ENCODE measurements at places on chromosomes 13 and 19.

- no peak for DNase-seq
Measured at GRCh38 chr19:17266589-17266974, 661 bp upstream of the BABAM1 start.

- no peak for DNase-seq
Measured at GRCh38 chr13:114151565-114152284, 19.3 kb upstream of the RASA3 start.

DNA sequence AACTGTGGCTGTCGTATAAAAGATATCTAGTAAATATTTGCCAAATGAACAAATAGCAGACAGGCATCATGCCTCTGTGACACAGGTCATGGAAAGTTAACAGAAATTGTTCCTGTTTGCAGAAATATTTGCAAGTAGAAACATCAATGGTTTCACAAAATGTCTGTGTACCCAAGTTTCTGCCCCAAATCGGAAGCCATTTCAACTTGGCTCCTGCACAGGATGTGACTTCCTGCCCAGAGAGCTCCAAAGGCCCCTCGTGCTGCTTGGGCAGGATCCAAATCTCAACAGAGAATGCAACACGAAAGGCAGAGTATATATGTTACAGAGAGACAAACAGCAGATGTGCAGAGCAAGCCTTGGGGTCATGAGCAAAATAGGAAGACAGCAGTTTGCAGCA, 95.5 kb upstream of the SERP2 start:
- no peak for DNase-seq

- DNase-seq, result no peak
Measured at GRCh38 chr13:32086366-32086765, 54.8 kb downstream of the FRY start.

DNA sequence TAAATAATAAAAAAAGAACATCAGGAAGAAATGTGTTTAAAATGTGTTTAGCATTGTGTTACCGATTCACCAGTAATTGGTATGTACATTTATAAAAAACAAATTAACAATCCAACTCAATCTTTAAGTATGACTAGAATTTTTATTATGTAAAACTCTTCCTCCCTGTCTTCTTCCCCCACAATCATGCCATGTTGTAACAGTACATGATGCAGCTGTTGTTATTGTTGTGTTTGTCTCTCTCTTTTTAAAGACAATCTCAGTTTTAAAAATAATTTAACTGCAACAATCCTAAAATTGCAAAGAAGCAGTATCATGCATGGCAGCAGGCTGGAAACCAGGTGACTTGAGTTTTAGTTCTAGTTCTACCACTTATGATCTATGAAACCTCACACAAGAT, 180.2 kb downstream of the RGCC start:
- no peak for DNase-seq

DNA sequence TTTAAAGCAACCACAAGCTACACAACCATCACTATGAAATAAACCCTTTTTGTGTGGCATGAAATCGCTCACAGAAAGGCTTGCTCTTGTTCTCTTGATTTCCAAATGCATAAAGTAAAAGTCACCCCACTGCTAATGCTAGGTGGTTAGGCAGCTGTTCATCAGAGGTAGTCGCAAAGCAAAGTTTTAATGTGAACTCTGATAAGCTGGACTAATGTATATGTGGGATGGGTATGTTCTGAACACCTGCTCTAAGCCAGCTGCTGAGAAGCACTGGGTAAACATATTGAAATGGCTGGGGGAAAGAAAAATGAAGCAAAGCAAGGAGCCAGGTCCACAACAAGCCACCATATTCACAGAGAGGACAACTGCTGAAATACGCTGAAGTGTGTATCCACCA, 142.3 kb downstream of the KLF12 start:
- no peak for DNase-seq

GRCh38 chr13:48687249-48687648, 33.5 kb downstream of the CYSLTR2 start:
- no peak for DNase-seq

DNA sequence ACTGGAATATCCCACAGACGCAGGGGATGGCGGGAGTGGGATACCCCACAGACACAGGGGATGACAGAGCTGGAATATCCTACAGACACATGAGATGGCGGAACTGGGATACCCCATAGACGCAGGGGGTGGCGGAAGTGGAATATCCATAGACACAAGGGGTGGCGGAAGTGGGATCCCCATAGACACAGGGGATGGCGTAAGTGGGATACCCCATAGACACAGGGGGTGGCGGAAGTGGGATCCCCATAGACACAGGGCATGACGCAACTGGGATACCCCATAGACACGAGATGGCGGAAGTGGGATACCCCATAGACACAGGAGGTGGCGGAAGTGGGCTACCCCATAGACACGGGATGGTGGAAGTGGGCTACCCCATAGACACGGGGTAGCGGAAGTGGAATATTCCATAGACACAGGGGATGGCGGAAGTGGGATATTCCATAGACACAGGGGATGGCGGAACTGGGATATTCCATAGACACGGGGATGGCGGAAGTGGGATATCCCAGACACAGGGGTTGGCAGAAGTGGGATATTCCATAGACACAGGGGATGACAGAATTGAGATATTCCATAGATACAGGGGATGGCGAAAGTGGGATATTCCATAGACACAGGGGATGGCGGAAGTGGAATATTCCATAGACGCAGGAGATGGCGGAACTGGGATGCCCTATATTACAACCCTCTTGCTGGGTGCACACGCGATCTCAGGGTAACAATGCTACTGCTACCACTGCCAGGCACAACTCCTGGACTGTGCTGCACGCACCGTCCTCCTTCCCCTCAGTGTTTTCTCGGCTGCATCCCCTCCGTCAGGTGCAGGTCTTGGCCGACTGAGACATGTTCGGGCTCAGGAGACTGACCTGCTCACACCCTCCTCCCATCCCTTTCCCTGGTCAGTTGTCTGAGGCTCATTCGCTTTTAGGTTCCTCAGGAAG, 28.1 kb downstream of the ZNF787 start:
- DNase-seq, result no peak

DNA sequence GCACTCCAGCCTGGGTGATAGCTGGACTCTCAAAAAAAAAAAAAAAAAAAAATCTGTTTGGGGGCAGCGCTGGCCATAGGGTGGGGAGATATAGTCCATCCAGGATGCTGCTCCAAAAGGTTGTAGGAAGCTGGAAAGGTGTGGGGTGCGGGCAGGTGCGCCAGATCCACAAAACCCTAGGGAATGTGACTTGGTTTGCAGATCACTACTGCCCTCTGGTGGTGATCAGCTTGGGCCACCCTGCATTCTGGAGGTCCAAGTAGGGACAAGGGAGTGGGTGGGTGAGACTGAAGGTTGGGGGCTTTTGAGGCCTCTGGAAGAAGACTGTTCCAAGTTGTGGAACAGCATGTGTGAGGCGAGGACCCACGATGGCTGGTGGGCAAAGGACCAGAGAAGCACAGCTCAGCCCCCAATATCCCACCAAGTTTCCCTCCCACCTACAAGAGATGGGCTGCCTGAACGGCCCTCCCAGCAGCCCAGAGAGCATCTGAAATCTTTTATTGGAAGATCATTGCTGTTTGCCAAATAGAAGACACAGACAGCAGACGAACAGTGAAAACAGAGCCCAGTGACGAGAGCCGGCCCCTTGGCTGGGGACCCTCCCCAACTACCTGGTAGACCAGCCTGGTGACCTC, 10.4 kb upstream of the TYK2 start:
- peak; percentile 28 for DNase-seq

GRCh38 chr13:101527130-101527529, 74.7 kb downstream of the ITGBL1 start:
- DNase-seq, result no peak

DNA sequence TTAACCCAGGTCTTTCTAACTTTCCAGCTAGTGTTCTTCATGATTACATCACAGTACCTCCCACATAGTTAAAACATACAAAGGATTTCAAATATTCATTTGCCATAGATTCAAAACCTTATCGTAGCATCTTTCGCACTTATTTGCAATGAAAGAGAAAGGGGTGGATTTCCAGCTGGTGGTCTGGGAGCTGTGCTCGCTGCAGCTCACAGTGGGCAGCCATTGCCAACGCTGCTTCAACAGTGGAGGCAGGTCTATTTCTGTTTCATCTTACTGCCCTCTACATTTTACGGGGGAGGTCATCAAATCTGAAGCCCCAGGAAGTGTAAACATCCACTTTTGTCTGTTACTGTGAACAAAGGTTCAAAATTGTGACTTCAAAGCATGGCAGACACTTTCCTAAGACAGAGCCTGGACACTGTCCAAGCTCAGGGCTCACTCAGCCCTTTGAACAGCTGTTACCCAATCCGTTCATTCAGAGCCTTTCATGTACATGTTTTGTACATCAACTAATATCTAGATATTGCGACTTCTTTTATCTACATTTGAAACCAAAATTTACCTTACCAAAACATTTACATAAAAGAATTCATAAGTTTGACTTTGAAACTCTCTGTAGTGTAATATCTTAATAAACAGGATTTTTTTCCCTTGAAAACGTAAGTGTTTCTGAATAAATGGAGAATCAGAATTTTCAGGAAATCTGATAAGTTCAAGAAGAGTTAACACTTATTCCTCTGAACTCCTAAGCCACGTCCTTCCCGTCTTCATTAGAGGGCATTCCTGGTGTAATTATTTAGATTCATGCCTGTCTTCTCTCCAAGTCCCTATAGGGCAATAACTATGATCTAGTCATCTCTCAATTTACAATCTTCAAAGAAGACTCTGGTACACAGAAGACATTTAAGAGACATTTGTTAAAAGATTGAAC, 25.1 kb downstream of the STARD13 start:
- no peak for DNase-seq

- no peak for DNase-seq
Measured at GRCh38 chr19:4690361-4690760, 20.2 kb upstream of the MYDGF start.
